ENCODE measurements at places on chromosomes 6 and 20. TPM values are rescaled to one million over a fixed set of nuclear protein-coding genes. Genes with fewer than 3 reads are reported as not detected.

RIMS1 gene
- 0.91 TPM for total RNA-seq

GRCh38 chr6:144449911-144450597, 164.9 kb downstream of the UTRN start:
- DNase-seq, result no peak

DNA sequence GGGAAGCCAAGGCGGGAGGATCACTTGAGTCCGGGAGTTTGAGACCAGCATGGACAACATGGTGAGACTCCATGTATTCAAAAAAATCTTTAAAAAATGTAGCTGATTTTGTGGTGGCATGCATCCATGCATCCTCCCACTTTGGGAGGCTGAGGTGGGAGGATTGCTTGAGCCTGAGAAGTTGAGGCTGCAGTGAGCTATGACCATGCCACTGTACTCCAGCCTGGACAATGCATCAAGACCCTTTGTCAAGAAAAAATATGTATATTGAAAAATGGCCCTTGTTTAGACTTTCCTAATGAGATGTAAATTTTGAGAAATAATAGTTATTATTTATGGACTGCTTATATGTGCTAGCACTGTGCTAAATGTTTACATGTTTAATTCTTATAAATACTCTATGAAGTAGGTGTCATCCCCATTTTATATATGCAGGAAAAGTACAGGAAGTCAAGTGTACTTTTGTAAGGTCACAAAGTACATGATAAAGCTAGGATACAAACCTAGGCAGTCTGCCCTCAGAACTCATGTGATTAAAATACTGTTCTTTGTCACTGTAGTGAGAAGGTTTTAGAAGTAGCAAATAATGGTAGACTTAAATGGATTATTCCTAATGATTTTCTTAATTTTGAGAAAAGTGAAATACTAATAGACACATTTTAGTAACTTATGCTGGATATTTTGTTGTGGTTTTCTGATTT, 58.8 kb downstream of the ITCH start:
- DNase-seq, result no peak

DNA sequence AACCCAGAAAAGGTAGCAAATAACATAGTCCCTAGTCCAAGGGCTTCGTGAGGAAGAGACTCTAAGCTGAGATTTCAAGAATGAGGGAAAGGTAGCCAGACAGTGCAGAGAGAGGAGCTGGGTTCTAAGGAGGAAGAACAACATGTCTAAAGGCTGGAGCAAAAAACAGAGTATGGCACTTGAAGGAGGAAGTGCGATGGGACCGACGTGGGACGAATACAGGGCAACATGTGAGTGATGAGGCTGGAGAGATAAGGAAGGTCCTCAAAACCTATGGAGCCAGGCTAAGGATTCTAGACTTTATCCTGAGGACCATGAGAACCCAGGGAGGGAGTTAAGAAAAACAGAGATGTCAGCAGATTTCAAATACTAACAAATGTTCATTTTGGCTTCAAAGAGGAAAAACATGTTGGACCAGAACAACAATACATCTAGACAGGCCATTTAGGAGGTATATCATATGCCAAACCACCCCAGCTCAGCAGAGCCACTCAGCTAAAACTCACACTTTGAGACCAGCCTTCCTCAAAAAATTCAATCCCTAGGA, 17.5 kb downstream of the ATXN1 start:
- DNase-seq, result no peak

- peak; percentile 66 for DNase-seq
Observed at GRCh38 chr20:32484225-32484957, 100.7 kb downstream of the NOL4L start.

GRCh38 chr6:43781941-43782704, 12.1 kb downstream of the VEGFA start:
- DNase-seq, result no peak

- DNase-seq, result no peak
Observed at GRCh38 chr20:51131811-51132210, 108.9 kb upstream of the KCNG1 start.

DNA sequence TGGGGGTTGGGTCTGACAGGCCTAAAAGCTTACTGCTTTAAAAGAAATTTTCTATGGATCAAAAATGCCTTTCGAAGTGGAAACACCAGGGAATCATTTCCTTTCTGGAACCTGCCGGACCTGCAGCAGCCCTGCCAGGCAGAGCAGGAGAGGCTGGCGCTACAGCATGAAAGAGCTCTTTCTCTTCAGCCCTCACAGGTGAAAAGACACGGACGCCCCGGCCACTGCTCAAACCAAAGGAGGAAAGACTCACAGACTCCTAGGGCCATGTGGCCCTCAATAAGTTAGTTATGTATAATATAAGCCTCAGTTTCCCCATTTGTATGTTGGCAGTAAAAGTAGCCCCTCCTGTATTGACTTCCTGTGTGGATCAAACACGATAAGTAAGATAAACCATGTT, 8.3 kb downstream of the SCML4 start:
- no peak for DNase-seq

Data from Right ventricle myocardium superior (tissue), 1 donor.